ENCODE measurements at places on chromosomes 6 and 20.

GRCh38 chr20:34560141-34560523, 1.6 kb downstream of the MAP1LC3A start:
- DNase-seq: peak; percentile 11

DNA sequence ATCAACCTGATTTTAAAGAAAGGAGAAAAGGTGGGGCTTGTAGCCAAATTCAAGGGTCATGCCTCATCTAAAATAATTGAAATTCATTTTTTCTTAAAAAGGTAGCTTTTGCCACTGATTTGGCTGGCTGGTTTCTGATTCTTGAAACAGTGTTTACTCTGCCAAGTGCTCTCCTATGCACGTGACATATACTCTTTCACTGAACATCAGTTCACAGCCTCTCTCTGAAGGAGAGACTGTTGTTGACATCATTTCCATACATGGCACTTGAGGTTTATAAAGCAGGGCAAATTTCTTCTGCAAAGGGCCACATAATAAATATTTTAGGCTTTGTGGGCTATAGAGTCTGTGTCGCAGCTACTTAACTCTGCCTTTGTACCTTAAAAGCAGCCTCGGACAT, 40.4 kb upstream of the DOK5 start:
- DNase-seq: no peak

DNA sequence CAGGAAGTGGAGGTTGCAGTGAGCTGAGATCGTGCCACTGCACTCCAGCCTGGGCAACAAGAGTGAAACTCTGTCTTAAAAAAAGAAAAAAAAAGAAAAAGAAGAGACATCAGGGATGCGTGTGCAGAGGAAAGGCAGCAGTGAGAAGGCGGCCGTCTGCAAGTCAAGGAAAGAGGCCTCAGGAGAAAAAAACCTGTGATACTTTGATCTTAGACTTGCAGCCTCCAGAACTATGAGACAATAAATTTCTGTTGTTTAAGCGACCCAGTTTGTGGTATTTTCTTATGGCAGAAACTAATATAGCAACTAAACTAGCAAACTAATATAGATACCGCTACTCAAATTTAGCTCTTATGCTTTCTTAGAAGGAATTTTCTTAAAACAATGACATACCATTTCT, 36.1 kb downstream of the FGD2 start:
- no peak for DNase-seq

DNA sequence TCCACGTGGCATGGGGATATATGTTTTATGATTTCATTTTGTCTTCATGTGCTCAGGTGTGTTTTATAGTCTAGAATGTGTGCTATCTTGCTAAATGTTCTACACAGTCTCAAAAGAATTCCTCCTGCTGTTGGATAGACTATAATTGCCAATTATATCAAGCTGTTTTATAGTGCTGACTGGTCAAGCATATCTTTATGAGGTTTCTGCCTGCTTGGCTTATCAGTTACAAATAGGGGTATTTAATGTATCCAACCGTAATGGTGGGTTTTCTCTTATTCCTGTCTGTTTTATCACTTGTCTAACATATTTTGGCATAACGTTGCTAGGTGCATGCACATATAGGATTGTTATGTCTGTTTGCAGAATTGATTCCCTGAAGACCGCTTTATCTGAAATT, 201.3 kb downstream of the EYS start:
- DNase-seq: no peak

GRCh38 chr6:21103626-21104224, 489.8 kb upstream of the SOX4 start:
- DNase-seq: no peak

DNA sequence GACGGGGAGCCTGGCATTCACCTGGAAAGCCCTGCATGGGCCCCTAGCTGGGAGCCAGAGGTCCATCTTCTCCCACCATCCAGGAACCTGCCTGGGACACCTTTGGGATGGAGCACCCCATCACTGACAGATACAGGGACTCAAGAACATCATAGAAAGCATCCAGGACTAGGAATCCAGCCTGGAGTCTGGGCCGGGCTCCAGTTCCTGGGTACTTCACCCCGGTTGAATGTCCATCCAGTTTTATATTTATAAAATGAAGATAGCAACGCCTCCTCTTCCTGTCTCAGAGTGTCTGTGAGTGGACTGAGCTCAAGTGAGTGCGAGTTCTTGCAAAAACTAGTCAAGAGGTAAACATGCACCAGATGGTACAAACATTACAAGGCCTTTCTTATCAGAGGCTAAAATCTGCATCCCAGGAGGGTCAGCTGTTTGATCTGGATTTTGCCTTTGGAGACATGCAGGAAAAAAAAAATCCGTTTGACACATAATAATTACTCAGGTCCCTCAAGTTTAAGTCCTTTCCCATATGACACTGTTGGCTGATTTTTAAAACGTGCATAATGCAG, 27.4 kb downstream of the ZC3H12D start:
- DNase-seq: no peak

GRCh38 chr6:135537741-135538301, 40.3 kb upstream of the AHI1 start:
- no peak for DNase-seq

DNA sequence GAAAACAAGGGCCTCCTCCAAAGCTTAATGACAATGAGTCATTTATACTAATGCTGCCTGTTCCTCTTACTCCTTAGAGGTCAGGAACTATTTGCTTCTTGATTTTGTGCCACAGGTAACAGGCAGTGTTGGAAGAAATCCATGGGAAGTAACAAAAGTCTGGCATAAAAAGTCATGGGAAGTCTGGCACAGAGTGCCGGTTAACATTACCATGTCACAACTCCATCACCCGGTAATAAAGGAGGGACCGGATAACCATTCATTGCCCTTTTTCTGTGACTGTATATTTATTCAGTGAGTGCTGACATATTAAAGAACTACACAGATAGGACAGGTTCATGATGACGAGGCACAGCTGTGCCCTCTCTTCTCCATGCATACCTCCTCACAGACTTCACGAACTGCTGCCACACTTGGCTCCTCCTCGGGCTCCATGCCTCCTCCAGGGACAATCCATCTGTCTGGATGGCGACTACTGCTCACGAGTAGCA, 50.9 kb downstream of the NUDT3 start:
- no peak for DNase-seq

GRCh38 chr6:118680452-118681095, 29.2 kb upstream of the CEP85L start:
- no peak for DNase-seq

DNA sequence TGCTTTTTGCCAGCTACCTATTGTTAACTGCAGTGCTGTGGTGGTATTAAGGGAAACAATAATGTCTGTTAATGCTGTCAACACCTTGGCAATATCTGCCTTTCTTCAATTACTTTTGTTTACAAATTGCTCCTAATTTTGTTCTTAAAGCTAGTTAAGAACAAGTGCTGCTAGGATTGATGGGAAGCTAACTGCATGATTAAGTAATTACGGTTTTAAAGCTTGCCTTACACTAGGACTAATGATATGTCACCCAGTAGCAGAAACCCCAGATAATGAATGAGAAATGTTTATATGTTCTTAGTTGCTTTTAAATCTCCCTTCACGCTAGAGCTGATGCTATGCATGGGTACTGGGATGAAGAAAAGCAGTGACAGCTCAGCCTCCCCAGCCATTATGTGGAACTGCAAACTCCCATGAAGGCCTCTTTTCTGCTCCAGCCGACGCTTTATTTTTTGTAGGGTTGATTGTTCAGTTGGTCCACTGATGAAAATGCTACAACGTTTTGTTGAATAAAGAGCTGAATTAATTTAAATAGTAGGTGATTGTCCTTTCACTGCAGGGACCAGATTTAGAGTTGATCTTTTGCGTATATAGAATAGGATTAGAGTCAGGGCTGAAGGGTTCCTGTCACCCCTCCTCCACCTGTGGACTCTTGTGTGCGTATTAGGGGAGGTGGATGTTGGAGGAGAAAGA, 610.5 kb downstream of the TFAP2B start:
- no peak for DNase-seq

DNA sequence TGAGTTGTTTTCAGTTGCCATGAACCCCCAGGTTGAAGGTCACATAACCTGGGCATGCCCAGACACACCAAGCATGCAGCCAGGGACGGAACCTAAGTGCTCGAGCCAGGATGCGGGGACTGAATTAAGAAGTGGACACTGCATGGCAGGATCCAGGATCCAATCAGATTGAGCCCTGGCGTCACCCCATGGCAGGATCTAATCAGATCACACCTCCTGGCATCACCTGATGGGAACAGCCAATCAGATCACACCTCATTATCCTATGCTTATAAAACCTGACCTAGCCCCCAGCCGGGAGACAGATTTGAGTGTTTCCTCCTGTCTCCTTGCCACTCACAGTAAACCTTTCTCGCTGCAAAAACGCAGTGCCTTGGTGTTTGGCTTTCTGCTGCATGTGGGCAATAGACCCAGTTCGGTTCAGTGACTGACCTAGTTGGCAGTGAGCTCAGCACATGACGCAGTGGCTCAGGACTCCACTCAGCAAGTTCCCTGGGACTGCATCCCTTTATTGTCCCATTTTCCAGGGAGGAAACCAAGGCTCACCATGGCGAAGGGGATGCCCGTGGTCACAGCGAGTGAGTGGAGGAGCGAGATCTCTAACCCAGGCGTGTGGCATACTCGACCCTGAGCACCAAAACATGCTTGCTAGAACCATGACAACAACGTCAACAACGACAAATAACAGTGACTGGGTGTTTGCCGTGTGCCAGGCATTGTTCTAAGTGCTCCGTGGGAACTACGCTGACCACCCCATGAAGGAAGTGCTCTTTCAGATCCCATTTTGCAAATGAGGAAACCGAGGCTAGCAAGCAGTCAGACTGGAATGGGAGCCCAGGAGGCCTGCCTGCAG, 66.3 kb downstream of the RBM38 start:
- DNase-seq: no peak
